ENCODE measurements at places on chromosomes 7 and 10. TPM values are rescaled to one million over a fixed set of nuclear protein-coding genes. Genes with fewer than 3 reads are reported as not detected.

GNGT1 gene
- not detected for total RNA-seq

NPY4R2 gene
- total RNA-seq, result 0.21 TPM

DDX56 gene
- total RNA-seq, result 52.3 TPM

UNCX gene
- 6.4 TPM for total RNA-seq

TRIM73 gene
- total RNA-seq, result 10.3 TPM

DYDC2 gene
- not detected for total RNA-seq

KCNIP2 gene
- total RNA-seq, result 63.6 TPM

PRF1 gene
- total RNA-seq, result not detected

- no peak for DNase-seq
Observed at GRCh38 chr7:74418538-74418937, 35.2 kb upstream of the GTF2IRD1 start.

GRCh38 chr7:117225536-117225935 is 97.3 kb downstream of the WNT2 start:
- DNase-seq, result peak; percentile 37

- DNase-seq, result no peak
Observed at GRCh38 chr10:8056378-8056777, 1.9 kb downstream of the GATA3 start.

GRCh38 chr10:24008164-24009091 is 200.5 kb upstream of the KIAA1217 start:
- peak; percentile 29 for DNase-seq

GRCh38 chr10:33681595-33681994 is 347.1 kb upstream of the NRP1 start:
- no peak for DNase-seq

GRCh38 chr10:121598263-121599249 is at the start of gene FGFR2:
Gene FGFR2, minus strand, starts transcription at chr10:121598444. Its CDS starts 4,627 bp downstream, at chr10:121593817.
- peak; percentile 82 for DNase-seq

- peak; percentile 11 for DNase-seq
Observed at GRCh38 chr7:158495786-158496185, 91.8 kb downstream of the PTPRN2 start.

- DNase-seq, result no peak
Observed at GRCh38 chr7:135386181-135386580, 123.7 kb downstream of the CNOT4 start.

DNA sequence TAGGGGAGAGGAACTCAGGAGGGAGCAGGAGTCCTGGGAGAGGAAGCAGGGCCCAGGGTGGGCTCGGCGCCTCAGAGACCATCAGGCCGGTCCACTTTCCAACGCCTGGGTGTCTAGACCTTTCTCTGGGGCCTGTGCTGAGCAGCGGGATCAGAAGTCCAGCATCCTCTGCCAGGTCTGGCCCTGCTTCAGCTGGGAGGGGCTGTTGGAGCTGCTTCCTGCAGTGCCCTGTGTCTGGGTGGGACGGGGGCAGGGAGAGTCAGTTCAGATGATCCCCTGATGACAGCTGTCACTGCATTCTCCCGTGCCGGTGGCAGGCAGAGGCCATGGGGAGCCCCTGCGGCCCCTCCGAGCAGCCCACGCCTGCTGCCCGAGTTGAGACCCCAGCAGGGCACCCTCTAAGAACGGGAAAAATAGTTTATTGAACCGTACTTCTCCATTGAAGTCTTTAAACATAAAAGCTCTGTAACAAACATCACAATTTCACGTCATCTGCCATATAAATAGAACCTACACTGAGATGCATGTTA is 23.3 kb downstream of the AP5Z1 start:
- DNase-seq, result no peak

DNA sequence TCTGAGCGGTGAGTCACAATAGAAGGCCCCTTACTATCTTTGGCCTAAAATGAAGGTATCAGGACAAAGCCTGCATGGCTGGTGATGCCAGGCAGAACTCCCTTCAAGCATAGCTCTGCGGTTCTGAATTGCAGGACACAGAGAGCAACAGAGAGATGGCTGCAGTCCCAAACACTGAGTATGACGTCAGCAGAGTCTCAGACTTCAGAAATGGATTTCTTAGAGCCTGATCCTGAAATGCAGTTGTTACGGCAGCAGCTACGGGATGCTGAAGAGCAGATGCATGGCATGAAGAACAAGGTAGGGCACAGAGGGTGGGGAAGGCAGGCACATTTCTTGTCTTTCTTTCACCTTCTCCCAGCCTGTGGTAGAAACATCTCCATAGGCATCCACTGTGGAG is 13.5 kb downstream of the CCDC136 start:
- no peak for DNase-seq

- no peak for DNase-seq
Observed at GRCh38 chr10:28903063-28903462, 225.7 kb downstream of the BAMBI start.

- DNase-seq, result no peak
Observed at GRCh38 chr7:125467996-125468854, 538.6 kb upstream of the POT1 start.

DNA sequence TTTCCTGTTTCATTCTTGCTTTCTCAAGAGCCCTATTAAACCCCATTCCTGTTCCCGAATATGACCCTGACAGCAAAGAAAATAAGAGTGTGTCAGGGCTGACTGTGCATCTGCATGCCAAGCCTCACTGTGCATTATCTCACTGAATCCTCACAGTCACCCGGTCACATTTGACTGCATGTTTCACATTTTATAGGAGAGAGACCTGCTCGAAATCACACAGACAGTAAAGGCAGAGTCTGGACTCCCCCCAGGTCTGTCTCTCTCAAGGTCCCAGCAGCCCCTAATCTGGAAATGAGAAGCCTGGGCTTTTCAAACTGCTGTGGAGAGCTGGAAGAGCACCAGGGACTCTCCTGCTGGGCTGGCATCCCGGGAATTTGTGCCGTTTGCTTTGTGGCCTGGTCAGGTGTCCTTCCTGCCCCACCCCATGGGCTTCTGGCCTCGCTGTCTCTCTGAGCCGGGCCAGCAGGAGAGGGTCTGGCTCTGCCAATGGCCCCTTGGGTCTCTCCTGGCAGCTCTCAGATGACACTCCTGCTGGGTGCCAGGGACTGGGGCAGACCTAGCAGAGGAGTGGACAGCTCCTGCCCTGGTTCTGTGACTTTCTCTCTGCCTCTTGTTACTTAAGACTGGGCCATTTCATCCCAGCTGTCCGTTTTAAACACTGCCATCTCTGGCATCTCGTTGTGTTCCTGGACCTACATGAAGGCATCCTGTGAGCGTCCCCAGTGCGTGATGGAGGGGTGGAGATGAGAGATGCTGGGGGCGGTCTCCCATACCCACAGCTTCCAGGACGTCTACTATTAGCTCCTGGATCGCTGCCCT is 173.6 kb downstream of the ARHGAP12 start:
- DNase-seq, result no peak

GRCh38 chr10:3081383-3081981 is 14.1 kb downstream of the PFKP start:
- DNase-seq, result no peak

- DNase-seq, result peak; percentile 42
Observed at GRCh38 chr7:38628630-38629385, 2.4 kb downstream of the AMPH start.

DNA sequence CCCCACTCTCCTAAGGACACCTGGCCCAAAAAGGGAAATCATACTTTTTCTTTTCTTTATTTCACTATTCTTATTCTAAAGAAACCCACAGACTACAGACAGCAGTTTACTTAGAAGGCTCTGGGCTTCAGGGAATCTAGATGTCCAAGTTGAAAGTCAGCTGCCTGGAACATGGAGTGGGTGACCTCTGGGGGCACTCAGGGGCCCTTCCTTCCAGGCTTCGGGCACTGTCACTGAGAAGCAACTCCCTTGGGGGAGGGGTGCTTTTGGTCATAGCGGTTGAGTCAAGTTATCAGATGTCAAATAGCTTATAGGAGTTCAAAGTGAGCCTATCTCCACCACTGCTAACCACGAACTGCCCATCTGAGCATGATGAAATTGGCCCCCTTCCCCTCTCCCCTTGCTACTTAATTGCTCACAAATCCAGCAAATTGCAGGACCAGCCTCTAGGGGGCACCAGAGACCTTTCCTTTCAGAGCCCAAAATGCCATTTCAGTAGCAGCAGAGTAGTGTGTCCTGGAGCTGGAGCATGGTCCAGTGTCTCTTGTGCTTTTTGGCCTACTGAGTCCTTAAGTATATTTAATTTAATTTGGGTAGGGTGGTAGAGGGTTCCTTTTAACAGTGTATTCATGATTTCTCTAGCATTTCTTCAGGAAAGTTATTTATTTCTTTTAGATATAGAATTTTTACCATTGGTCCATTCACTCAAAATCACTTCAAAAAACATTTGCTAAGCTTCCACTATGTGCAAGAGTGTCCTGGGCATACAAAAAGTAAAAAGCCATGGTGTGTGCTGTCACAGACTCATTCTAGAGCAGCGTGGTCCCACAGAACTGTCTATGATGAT is 463.8 kb downstream of the KCNMA1 start:
- DNase-seq, result peak; percentile 88

GRCh38 chr7:132972745-132973144 is 109.1 kb downstream of the CHCHD3 start:
- peak; percentile 9 for DNase-seq

DNA sequence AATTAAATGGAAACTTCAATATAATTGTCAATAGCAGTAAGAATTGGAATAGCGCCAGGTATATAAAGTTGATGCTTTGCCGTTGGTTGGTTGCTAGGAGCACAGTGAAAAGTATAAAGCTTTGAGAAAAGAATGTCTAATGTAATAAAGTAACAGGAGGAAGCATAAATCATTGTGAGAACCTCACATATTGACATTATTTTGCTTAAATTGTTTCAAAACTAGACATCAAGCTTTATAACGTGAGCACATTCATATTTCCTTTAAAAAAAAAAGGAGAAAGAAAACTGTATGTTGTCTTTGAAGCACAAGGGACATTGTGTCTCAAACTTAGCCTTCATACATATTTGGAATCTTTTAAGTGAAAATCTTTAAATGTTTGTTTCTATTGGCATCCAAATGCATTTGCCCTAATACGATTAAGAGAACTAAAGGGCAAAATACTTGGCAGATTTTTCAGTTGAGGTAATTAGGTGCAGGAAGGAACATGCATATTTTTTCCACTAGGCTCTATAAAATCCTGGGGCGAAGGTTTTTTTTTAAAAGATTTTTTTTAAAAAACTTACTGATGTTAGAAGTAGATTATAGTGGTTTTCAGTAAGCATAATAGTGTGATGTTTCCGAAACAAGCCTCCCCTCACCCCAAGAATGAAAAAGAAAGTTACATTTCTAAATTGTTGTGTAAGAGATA is 92.4 kb downstream of the ARID5B start:
- DNase-seq, result no peak

DNA sequence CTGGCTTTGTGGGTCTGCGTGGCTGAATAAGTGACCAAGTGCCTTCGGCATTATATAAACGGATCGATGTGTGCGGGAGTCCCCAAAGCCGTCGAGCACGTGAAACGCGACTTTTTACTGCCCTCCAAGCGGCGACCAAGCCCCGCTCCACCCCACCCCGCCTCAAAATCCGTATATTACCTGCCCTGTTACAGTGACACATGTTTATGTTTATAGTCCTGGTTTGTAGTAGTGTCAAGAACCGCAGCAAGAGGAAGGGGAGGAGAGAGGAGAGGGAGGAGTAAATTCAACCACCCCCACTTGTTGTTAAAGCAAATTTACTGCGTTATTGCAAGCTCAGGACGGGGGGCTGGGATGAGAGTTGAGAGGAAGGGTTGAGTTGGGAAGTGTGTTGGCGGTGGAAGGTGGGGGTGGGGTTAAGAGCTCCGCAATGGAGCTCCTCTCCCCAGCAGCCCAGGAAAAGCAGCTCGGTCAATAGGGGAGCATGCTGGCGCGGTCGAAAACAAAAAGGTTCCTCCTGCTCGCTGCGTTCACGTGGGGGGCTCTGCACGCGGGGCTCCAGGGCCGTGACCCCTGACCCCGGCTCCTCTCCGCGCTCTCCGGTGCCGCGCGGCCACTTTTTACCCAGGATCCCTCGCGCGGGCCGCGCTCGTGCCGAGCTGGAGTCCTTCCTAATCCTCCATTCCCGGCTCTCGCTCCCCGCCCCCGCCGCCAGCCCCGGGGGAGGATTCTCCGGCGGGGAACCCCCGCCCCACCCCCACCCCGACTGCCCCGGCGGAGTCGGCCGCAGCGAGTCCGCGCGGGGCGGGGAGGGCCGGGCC is at the start of gene SKIDA1:
SKIDA1 (minus strand) TSS at position 316 of the 821 bp plus-strand sequence. CDS start 7,860 bp downstream, outside the sequence.
- DNase-seq, result peak; percentile 92

GRCh38 chr7:130139193-130139960 is 65.8 kb downstream of the TMEM209 start:
- no peak for DNase-seq

DNA sequence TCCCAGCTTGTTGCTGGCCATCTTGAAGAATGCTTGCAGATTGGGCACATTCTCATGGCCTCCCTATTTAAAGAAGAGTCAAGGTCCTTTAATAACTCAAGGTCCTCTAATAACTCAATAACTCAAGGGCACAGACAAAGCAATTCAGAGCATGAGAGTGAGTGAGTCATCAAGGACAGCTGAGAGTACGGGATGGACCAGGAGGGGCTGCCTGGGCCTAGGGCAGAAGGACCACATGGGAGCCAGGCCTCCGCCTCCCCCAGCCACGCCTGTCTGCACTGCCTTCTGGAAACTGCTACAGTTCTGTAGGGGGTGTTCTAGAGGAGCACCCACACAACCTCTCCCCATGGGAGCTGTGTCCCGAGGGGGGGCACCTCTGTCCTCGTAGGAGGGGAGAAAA is 48.9 kb downstream of the ZNF503 start:
- no peak for DNase-seq

All from cardiac muscle cell (in vitro differentiated cells and primary cell).